ENCODE measurements at places on chromosomes 13 and 19.

GRCh38 chr19:1474011-1474764, 4.8 kb downstream of the C19orf25 start:
- no peak for DNase-seq

DNA sequence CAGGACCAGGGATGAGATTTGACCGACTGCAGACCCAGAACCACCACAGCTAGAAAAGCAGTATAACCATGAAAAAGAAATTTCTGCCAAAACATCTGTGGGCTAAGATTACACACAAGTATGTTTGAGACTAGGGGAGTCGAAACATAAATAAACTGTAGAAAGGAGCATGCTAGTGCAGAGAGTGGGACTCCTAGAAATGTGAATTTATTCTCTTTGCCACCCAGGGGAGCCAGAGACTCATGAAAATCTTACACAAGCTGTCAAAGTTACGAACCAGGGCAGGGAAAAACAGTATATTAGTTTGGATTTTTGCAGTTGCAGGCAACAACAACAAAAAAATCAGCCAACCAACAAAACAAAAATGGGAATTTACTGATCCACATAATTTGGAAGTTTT, 12.3 kb upstream of the HSPH1 start:
- no peak for DNase-seq

DNA sequence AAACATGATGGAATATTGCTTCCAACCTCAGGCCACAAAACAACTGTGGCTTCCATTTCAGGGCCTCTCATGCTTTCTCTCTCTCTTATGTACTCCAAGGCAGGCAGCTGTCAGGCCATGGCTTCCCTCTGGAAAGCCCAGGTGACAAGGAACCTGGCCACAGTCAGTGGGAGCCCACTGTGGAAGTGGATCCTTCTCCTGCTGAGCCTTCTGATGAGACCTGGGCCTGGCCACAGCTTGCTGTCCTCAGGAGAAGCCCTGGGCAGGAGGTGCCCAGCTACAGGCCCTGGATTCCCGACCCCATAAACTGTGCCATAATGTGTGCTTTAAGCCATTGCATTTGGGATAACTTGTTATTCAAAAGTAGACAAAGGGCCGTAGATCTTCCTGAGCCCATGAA, 71.2 kb downstream of the SPACA7 start:
- no peak for DNase-seq

DNA sequence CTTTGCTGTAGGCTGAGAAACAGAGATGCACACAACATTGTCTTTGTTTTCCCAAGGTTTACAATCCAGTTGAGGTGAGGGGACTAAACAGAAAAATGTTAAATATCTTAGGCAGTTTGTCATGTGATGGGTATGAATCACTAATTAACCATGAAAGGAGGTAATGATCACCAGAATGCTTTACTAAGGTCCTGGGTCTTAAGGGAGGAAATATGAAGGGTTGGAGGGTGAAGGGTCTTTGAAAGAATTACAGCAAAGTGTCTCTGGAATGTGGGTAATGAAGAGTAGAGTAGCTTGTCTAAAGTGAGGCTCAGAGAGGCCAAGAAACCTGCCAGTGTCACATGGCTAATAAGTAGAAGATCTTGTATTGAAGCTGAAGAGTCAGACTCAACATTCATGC, 19.0 kb downstream of the BIVM start:
- no peak for DNase-seq

Data from stimulated activated CD4-positive, alpha-beta T cell treated with anti-CD3 and anti-CD28 coated beads, Interleukin-15, amount 100 ng/mL, for 24 hours (primary cell).